Head of caudate nucleus (tissue), 42 donors: ENCODE measurements at places on chromosomes 13 and 19.
A peak's percentile ranks its signal among the peaks of the same experiment; 100 is the strongest.

GRCh38 chr13:44373247-44373600 is 400 bp upstream of the SERP2 start:
- no peak for DNase-seq

- DNase-seq: no peak
Measured at GRCh38 chr13:105464249-105464648, 1071.2 kb downstream of the EFNB2 start.

DNA sequence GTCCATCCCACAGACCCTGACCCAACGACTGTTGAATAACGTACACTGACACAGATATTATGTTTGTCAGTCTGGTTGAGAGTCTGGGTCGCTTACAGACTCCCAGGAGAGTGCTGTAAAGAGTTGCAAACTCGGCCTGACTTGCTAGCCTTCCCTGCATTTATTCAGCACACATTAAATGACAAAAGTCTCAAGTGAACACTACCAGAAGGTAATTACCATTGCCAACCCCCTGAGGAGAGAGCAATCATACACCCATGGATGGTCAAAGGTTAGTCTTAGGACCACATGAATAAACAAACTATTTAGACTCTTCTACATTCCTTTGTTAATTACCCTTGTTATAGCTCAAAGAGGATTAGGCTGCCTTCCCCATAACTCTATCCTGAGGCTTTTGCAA is 1048.6 kb downstream of the PCDH17 start:
- DNase-seq: no peak

DNA sequence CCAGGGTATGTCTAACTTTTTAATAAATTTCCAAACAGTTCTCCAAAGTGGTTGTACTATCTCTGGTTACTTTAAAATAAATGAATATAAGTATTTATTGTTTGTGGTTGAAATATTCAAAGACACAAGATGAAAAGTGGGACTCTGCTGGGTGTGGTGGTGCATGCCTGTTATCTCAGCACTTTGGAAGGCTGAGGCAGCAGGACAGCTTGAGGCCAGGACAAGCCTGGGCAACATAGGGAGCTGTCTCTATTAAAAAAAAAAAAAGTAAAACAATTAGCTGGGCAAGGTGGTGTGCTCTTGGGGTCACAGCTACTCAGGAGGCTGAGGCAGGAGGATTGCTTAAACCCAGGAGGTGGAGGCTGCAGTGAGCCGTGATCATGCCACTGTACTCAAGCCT is 10.4 kb downstream of the PNMA8A start:
- no peak for DNase-seq

- DNase-seq: no peak
Measured at GRCh38 chr13:75393839-75394520, 88.0 kb downstream of the TBC1D4 start.

DNA sequence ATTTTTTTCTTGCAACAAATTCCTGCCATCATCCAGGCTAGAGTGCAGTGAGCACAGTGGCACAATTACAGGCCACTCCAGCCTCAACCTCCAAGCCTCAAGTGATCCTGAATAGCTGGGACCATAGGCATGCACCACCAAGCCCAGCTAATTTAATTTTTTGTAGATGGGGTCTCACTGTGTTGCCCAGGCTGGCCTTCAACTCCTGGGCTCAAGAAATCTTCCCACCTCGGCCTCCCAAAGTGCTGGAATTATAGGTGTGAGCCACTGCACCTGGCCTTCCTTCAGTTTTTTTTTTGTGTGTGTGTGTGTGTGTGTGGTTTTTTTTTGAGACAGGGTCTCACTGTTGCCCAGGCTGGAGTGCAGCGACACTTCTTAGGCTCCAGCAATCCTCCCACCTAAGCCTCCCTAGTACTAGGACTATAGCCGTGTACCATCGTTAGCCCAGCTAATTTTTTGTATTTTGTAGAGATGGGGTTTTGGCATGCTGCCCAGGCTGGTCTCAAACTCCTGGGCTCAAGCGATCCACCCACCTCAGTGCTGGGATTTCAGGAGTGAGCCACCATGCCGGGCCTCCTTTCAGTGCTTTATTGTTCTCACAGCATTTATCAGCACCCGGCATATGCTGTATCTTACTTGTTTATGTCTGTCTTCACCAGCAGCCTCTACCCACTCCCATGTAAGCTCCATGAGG is 5.9 kb upstream of the SRRM5 start:
- DNase-seq: no peak

DNA sequence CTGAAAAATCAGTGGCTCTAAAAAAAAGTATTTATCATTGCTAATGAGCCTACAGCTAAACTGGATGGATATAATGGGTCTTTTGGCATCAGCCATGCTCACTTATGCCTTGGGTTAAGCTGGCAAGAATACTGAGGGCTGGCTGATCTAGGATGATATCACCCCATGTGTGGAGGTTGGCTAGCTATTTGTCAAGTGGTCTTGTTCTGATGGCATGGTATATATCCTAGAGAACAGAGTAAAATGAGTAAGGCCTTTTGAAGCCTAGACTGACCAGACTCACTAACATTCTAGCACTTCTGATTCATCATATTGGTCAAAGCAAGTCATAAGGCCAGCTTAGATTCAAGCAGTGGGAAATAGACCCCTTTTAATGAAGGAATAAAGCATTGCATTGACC is 383.0 kb downstream of the SLITRK1 start:
- no peak for DNase-seq

GRCh38 chr13:40187841-40188591 is 478.4 kb downstream of the FOXO1 start:
- no peak for DNase-seq

GRCh38 chr13:86729206-86729605 is 930.0 kb upstream of the SLITRK6 start:
- no peak for DNase-seq

DNA sequence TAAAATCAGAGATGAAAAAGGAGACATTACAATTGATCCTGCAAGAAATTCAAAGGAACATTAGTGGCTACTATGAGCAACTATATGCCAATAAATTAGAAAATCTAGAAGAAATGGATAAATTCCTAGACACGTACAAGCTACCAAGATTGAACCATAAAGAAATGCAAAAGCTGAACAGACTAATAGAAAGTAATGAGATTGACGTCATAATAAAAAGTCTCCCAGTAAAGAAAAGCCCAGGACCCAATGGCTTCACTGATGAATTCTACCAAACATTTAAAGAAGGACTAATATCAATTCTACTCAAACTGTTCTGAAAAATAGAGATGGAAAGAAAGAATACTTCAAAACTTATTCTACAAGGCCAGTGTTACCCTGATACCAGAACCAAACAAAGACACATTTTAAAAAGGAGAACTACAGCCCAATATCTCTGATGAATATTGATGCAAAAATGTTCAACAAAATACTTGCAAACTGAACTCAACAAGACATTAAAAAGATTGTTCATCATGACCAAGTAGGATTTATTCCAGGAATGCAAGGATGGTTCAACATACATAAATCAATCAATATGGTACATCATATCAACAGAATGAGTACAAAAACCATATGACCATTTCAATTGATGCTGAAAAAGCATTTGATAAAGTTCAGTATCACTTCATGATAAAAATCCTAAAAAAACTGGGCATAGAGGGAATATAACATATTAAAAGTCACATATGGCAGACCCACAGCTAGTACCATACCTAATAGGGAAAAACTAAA is 35.8 kb downstream of the UQCRFS1 start:
- DNase-seq: no peak

GRCh38 chr19:42695811-42696503 is 44.3 kb downstream of the PSG3 start:
- DNase-seq: no peak

DNA sequence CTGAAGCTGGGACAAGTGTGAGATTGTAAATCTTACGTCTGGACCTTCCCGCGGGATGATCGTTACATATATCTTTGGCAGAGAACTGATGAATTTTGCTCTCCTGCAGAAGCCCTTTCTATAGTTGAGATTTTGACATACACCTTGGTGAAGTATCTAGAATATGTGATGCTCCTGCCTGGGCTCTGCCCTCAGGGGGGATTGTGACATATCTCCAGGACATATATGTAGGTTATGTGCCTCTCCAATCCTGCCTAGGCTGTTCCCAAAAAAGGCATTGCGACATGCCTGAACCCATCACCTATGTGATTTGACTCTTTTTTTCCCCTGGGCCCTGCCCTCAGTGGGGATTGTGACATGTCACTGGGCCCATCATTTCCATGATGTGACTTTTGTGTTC is 76.6 kb downstream of the ZNF208 start:
- no peak for DNase-seq

GRCh38 chr13:42215578-42216421 is 56.2 kb upstream of the AKAP11 start:
- DNase-seq: no peak

GRCh38 chr19:44813070-44813840 is 4.4 kb downstream of the BCAM start:
- no peak for DNase-seq

GRCh38 chr19:4197228-4197624 is 14.7 kb downstream of the ANKRD24 start:
- DNase-seq: no peak

GRCh38 chr13:113187263-113187669 is 21.2 kb downstream of the PCID2 start:
- DNase-seq: peak; percentile 89

DNA sequence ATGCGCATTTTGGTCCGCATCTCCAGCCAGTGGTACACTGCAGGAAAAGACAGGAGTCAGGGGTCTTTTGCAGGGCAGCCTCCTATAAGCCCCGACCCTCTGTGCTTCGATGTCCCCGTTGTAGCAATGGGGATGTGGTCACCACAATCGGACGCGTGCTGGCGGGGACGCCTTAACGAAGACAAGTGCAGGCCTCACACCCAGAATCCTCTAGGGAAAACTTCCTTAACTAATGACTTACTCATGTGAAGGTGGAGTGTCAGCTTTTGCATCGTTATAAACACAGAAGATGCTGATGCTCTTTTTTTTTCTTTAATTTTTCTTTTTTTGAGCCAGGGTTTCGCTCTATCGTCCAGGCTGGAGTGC is 22.1 kb downstream of the VASP start:
- no peak for DNase-seq

DNA sequence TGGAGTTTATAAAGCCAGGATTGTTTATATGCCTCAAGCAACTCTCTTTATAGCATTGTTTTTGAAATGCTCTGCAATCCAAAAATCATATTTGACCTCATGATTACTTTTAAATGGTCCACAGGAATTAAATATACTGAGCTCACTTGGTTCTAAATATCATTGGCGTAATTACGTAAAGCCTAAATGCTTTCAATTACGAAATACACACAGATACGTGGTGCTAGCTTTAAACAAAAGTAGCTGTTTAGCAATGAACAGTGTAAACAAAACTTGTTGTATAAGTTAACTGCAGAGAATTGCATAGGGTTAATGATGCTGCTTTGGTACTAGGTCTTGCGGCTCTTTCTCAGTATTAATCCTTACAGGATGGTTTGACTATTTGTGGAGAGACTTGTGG is 346.6 kb downstream of the COG6 start:
- DNase-seq: no peak

DNA sequence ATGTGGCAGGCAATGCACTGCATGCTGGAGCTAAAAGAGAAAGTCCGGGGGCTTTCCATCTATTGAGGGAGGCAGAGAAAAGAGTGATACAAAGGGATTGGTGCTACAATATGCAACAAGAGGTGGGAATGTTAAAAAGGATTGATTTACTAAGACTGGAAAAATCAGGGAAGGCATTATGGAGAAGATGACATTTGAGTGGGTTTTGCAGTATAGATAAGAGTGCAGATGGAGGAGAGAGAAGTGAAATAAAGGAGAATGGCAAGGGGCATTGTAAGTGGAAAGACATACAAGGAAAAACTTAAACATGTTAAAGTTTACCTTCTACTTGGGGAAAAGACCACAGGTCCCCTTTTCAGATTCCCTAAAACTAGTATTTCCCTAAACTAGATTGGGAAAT is 399.4 kb downstream of the KCNRG start:
- no peak for DNase-seq

DNA sequence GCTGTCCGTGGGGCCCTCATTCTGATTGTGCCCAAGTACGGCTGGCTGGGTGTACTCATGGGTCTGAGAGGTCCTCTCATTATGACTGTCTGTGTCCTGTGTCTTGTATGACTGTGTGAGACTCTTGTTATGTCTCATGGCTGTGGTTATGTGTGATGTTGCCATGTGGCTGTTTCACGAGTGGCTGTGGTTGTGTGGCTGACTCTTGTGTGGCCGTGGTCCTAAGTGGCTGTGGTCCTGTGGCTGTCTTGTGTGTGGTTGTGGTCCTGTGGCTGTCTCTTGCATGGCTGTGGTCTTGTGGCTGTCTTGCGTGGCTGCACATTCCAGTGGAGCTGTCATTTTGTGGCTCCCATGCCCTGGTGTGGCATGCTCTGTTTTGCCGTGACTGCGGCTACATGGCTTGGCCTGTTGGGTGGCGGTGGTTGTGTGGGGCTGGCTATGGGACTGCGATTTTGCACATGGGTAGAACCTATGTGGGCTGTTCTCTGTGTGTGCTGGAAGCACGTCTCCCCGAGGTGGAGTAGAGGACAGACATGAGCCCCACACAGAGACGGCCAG is 2.5 kb downstream of the LYL1 start:
- DNase-seq: no peak

- no peak for DNase-seq
Measured at GRCh38 chr19:3467437-3468198, 12.7 kb downstream of the SMIM24 start.

DNA sequence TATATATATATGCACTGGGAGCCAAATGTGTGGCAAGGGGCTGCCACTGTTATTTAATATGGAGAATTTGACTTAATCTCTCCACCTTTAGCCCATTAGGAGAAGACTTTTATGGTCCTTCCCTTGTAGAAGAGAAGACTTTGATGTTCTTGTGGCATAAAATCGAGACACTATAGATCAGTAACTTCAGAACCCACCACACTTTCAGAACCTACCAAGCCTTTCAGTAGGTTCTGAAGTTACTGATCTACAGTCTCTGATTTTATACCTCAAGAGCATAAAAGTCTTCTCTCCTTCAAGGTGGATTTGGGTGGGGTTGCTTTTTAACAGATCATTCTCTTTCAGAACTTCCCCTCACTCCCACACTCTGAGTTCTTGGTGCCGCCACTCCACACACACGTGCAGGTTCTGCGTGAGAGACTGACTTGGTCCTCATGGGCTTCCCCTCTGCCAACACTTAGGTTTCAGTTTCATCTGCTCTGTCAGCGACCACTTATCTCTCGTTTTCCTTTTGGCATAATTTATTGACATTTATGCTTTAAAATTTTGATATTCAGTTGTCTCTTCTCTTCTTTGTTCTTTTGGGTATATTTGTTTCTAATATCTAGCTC is 213.4 kb upstream of the PCDH17 start:
- no peak for DNase-seq

DNA sequence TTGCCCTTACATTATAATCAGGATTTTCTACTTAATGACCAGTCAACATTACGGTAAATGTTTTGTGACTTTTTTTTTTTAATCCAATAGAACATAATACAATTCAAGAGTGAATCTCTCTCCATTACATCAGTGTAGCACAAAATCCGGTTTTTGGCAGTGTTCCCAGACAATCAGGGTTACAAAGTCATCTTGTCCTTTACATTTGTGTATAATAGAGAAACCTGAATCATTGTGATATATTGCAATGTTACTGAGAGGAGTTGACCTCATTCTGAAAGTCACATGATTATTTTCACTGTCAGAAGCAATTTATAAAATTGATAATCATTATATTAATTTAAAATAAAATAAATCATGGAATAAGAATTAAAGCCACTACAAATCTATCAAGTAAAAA is 1346.0 kb upstream of the SPRY2 start:
- no peak for DNase-seq

- no peak for DNase-seq
Measured at GRCh38 chr19:5921516-5922160, 7.6 kb downstream of the CAPS start.

- no peak for DNase-seq
Measured at GRCh38 chr13:45295536-45295935, 45.4 kb downstream of the TPT1 start.
